ENCODE measurements at places on chromosomes 5 and 9.

DNA sequence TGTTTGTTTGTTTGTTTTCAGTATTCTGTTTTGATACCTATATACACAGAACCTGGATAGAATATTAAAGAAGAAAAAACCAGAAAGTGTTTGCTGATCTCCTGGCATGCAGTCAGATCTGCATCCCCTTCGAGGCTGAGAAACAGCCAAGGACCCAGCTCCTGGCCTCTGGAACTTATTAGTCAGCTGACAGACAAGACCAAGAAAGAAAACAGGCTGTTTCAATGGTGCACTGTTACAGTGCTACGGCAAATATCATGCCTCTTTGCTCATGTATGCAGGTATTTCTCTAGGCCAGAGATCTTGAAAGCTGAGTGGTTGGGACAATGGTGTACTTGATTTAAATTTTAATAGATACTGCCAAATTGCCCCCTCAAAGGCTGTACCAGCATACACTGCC is 95.0 kb downstream of the C5orf15 start:
- DNase-seq = no peak

GRCh38 chr5:119313197-119313596 is 42.6 kb upstream of the TNFAIP8 start:
- DNase-seq = no peak

- DNase-seq = no peak
These were observed 16.5 kb downstream of the KIF2A start for GRCh38 chr5:62322484-62322883.

DNA sequence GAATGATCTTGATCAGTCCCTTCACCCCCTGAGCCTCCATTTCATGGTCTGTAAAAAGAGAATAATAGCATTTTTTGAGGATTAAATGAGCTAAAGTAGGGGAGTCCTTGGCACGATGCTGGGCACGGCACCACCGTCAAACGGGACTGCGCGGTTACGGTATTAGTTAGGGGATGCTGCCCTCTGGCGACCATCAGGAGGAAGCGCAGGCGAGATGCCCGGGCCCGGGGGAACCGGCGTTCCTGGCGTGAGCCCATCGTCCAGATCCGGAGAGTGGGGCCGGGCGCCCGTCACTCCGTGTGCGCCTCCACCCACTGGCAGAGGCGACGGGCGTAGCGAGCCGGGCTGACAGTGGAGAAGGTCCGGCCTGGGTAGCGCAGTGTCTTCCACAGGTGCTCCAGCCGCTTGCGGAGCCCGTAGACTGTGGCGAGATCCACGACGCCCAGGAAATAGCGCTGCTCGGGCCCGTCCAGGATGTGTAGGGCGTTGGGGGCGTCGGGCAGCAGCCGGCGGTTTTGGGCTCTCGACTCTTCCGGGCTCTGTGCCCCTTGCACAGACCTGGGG is 4.8 kb upstream of the ST6GALNAC4 start:
- DNase-seq = peak; percentile 66

DNA sequence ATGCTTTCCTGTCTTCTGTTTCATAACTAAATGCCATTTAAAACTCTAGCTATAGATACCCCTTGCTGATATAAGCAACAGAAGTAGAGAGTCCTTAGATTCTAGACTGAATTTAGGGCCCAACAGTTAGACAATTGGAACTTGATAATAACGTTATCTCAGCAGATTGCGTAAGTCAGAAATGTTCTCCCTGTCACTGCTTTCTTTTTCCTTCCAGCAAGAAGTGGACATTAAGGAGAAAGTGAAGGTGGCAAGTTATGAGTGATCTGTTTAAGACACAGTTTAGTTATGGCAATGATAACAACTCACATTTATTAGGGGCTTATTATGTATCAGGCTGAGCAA is 6.9 kb upstream of the GLIS3 start:
- DNase-seq = no peak

DNA sequence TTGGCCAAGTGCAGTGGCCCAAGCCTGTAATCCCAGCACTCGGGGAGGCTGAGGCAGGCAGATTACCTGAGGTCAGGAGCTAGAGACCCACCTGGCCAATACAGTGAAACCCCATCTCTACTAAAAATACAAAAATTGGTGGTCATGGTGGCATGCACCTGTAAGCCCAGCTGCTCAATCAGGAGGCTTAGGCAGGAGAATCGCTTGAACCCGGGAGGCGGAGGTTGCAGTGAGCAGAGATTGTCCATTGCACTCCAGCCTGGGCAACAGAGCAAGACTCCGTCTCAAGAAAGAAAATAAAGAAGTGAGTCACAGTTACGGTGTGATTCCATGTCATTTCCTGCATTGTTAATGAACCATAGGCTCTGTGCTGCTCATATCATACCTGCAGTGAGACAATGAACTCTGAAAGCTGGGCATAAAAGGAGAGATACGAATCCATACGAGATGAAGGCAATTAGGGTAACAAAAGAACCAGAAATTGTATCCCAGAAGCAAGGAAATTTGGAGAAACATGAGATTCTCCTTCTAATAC is 44.6 kb downstream of the TIMD4 start:
- no peak for DNase-seq

- no peak for DNase-seq
These were observed 120.7 kb upstream of the ZNF618 start for GRCh38 chr9:113755433-113755832.

GRCh38 chr5:157718519-157718918 is 12.7 kb upstream of the THG1L start:
- no peak for DNase-seq

DNA sequence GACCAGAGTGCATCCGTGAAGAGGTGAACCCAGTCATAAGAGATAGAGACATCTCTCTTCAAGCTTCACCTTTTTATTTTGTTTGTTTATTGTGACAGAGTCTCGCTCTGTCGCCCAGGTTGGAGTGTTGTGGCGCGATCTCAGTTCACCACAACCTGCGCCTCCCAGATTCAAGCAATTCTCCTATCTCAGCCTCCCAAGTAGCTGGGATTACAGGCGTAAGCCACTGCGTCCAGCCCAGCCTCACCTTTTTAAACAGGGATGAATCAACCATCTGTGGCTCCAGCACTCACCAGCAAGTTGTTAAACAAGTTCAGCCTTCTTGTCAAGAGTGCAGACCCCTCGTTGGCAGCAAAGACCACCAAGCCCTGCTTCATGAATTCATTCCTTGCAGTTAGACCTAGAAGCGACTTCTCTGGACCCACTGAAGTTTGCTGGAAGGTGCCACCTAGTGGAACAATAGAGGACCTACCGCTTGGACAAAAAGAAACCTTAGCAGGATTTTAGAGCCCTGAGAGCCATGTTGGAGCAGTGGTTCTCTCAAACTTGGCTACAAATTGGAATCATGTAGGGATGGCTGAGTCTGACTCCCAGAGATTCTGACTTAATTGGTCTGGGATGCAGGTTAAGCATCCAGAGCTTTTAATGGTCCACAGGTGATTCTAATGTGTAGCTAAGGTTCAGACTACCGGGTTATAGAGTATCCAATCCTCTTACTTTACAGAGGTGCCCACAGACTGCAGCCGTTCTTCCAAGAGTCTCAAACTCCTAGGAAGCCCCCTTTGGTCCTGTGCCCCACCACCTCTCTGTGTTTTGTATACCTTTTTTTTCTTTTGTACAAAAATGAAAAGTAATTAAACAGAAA is 10.5 kb upstream of the GALNT10 start:
- DNase-seq = no peak

- no peak for DNase-seq
These were observed 38.9 kb upstream of the TNFSF8 start for GRCh38 chr9:114969269-114969668.

DNA sequence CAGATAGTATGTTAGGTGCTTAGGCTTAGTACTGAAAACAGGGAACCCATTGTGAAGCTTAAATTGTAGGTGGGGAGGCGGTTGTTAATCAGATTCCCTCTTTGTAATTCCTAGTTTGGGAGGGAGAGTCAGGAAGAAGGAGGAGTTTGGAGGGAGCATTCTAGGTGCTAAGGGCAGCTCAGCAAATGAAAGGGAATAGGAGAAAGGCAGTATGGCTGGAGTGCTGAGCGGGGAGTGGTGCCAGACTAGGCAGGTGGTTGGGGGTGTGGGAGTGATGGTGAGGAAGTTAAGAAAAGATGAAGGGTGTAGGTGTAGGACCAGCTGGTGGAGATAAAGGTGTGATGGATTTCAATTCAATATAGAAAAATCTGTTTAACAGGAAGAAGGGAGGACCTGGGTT is 11.1 kb upstream of the GARNL3 start:
- DNase-seq = no peak

DNA sequence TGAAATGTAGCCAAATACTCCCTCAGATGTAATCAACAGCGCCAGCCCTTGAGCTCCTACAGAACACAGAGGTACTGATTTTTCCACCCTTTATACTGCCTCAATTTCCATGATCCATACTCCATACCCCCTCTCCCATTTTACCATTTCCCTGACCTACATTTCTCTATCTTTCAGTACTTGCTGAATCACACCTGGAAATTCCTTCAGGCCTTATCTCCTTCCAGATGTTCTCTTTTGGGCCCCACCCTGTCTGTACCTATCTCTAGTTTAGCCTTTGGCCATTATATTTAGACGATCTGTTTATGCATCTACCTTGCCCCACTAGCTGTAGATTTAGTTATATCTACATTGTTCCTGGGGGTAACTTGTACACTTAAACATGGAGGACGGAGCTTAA is 5.5 kb downstream of the NIM1K start:
- DNase-seq = no peak

DNA sequence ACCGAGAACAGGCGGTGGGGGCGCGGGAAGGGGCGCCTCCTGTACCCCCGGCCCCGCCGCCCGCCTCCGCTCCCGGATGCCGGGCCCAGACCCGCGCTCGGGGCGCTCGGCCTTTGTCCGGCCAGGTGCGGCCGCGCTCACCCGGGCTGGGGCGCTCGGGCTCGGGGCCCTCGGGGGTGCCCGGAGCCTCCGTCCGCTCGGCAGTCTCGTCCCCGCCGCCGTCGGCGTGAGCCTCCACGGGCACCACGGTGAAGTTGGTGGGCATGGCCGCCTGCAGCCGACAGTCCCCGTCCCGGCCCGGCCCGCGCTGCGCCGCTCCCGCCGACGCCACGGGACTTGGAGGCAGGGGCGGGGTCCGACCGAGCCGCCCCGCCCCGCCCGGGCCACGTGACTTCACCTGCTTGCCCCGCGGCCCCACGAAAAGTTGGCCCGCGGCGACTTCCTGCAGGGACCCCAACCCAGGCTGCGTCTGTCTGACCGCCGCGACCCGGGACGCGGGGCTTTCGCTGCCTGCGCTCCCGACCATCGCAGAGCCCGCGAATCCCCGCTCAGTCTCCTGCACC is at the start of gene SLC12A7:
TSS of gene SLC12A7 (minus strand) at position 337 of the 563 bp plus-strand sequence. CDS start at position 265, 72 bp downstream.
- DNase-seq = peak; percentile 60

- DNase-seq = no peak
These were observed 17.3 kb downstream of the CORO2A start for GRCh38 chr9:98175028-98175569.

- DNase-seq = no peak
These were observed 284.6 kb upstream of the PDE4D start for GRCh38 chr5:60178101-60178500.

GRCh38 chr9:127960410-127961154 is 20.2 kb downstream of the EEIG1 start:
- DNase-seq = no peak

DNA sequence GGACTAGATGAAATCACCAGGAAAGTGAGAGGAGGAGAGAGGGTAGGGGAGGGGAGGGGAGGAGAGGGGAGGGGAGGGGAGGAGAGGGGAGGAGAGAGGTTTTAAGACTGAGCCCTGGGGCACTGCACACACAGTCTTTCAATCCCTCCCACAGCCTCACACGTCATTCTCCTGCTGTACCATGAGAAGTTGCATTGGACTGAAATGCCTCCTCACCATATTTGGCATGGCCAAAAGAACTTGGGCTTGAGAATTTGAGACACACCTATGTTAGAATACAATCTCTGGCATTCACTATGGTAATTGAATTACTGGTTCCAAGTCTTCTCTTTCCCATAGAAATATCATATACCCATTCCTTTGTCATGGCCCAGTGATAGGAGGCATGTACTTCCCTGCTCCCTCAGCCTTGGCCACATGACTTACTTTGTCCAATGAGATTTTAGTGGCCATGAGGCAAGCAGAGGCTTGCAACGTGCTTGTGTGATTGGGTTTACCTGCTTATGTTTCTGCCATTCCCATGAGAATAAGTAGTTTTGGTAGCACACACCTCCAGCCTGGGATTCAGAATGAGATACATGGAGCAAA is 133.3 kb upstream of the SMARCA2 start:
- DNase-seq = no peak

DNA sequence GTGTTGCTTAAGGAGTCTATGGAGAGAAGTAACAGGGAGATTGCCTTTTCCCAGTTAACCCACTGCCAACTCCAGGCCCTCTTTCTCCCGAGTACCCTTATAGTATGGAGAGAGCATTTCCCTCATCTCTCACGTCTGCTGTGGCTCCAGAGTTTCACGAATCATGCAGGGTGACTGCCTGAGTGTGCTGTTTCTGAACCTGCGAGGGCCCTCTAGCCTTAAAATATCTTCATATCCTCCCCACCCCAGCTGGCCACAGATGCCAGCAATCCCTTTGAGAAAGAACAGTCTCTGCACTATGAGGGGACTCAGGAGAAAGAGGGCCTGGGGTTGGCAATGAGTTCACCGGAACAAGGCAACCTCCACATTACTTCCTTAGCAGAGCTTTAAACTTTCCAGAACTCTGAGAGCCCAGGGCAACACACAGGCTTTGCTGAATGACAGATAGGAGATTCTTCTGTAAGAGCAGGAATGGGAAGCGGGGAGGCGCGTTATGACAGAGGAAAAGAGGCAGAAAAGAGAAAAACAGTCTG is 81.6 kb upstream of the ANKH start:
- no peak for DNase-seq

GRCh38 chr5:93602241-93603077 is 19.4 kb downstream of the NR2F1 start:
- no peak for DNase-seq

DNA sequence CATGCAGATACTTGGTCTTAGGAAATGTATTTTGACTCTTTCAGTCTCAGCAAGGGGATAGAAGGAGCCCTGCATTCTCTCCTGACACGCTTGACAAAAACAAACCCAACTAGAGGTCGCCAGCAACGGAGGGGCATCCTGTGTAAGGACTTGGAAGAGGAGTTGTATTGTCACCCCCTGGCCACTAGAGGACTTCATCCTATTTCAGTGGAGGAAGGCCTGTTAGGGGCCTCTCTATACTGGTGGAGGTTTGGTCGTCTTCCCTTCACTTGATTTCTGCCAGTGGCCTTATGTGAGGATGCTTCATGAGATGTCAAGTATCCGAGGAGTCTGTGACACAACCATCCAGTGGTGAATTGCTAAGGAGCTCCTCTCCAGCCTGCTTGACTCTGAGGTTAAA is 122.8 kb upstream of the STC2 start:
- no peak for DNase-seq

- DNase-seq = no peak
These were observed 92.1 kb downstream of the SYK start for GRCh38 chr9:90893706-90894105.

GRCh38 chr5:6596388-6596787 is 36.5 kb downstream of the NSUN2 start:
- no peak for DNase-seq
